CD4-positive, alpha-beta memory T cell (primary cell): ENCODE measurements at places on chromosomes 6 and 20.

DNA sequence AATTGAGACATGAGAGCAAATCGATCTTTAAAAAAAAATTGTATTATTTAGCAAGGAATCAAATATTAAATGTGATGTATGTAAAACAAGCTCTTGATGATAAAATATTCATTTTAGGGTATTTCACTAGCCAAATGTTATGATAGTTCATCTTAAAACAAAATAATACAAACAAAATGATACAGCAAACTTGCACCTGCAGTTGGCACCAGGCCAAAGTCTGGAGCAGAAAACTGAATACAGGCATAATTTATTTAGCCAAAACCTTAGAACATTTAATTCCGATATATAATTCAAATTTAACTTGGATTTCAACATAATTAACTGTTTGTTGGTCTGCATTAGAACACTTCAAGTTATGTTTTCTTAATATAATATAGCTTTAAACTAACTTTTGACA is 60.9 kb downstream of the EPHA7 start:
- no peaks in the 10 kb centered on the region for H3K4me1 ChIP-seq
- no peak for DNase-seq
- no peaks in the 10 kb centered on the region for H3K36me3 ChIP-seq
- no peak overlapping the region for H3K27ac ChIP-seq
- H3K4me3 ChIP-seq: no peak overlapping the region

DNA sequence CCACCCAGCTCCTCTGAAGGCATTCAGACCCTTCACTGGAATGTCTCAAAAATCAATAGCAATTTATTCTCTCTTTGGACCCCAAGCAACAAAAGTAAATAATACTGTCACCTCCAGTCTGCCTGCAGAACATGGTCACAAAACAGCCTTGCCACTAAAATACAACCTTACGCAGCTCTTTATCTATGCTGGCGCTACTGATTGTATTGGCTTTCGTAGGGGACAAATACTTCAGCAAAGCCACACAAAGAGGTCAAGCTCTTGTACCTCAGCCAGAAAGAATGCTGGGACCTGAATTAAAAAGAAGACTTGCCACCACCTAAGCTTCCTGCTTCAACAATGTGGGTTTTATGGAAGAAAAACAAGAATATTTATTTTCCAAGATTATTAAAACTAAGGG is 57.2 kb downstream of the PRKN start:
- DNase-seq: no peak
- no peaks in the 10 kb centered on the region for H3K27me3 ChIP-seq
- no peak overlapping the region for H3K4me3 ChIP-seq
- H3K27ac ChIP-seq: no peak overlapping the region
- H3K4me1 ChIP-seq: no peaks in the 10 kb centered on the region
- no peaks in the 10 kb centered on the region for H3K36me3 ChIP-seq

DNA sequence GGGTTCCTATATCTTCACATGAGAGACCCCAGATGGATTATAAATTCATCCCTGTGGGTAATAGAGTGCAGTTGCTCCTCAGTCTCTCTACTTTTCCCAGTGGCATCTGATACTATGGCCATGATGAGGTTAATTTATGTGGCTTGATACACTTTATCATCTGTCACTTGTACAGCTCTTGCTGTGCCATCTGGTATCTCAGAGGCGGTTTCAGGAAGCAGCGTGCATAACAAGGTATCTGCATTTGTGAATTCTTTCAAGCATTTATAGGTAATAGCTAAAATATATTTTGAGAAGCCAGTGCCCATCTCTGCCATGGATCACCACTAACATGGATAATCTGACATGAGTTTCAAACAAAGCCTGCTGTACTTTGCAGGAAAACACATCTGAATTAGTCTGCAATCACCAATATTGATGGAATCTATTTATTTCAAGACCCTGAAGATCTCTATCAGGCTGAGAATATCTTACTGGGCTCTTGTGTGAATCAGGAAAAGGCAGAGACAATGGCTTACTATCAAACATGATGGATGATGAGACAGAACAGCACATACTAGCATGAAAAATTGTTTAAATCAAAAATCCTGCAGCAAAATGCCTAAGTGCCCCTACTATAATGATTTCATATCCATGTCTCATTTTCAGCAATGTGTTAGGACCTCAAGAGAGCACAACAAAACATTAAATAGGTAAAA is 548.7 kb upstream of the MAP3K7 start:
- H3K4me1 ChIP-seq: no peaks in the 10 kb centered on the region
- no peak for DNase-seq
- H3K4me3 ChIP-seq: no peak overlapping the region
- no peaks in the 10 kb centered on the region for H3K36me3 ChIP-seq
- no peaks in the 10 kb centered on the region for H3K27me3 ChIP-seq
- no peak overlapping the region for H3K27ac ChIP-seq

- no peaks in the 10 kb centered on the region for H3K27me3 ChIP-seq
- no peak overlapping the region for H3K4me3 ChIP-seq
- no peak overlapping the region for H3K27ac ChIP-seq
- no peaks in the 10 kb centered on the region for H3K36me3 ChIP-seq
- H3K4me1 ChIP-seq: no peaks in the 10 kb centered on the region
Observed at GRCh38 chr20:52242237-52243230, 51.0 kb upstream of the ZFP64 start.

GRCh38 chr6:42402184-42402583 is 49.5 kb downstream of the TRERF1 start:
- no peaks in the 10 kb centered on the region for H3K36me3 ChIP-seq
- no peaks in the 10 kb centered on the region for H3K27me3 ChIP-seq
- no peak overlapping the region for H3K4me3 ChIP-seq
